KBM-7 (cell line): ENCODE measurements at places on chromosomes 5 and 9.

DNA sequence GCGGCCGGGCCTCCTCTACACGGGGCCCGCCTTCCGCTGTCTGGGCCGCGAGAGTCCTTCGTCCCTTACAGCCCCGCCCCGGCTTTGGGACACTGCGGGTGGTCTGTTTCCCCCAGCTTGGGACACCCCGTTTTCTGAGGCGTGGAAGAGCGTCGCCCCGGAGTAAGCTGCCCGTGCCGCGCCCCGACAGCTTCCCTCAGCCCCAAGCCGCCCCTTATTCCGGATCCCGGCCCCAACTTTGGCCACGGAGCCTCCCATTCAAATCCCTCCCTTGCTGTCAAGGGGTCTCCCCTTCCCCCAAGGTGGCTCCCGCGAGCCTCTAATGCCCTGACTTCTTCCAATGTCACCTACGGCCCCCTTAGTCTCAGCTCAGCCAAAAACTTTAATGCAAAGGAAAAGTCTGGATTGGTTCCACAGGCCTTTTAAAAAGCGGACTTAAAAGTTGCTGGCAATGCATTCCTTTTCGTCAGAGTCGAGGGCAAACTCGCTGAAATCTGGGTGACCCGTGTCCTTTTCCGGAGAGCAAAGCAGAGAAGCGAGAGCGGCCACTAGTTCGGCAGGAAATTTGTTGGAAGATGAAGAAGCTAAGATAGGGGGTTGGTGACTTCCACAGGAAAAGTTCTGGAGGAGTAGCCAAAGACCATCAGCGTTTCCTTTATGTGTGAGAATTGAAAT lies 19.8 kb downstream of the EXOSC2 start:
- peak; percentile 37 for DNase-seq

DNA sequence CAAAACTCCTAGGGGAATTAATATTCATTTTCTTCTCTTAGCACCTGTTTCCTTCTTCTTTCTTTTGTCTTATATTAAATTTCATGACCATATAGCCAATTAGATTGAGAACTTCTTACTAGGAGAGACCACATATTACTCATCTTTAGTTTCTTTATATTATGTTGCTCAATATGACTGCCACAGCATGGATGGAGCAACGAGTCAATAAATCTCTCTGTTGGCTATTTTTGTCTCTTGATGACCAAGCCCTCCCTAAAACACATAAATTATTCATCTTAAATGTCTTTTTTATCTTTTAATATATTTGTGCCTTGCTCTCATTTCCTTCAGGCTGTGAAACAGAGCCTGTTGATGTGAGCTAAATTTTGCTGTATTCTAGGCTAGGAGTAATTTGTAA lies 123.0 kb downstream of the ADAMTSL1 start:
- no peak for DNase-seq

GRCh38 chr5:147446523-147446922 lies 63.3 kb downstream of the DPYSL3 start:
- no peak for DNase-seq

DNA sequence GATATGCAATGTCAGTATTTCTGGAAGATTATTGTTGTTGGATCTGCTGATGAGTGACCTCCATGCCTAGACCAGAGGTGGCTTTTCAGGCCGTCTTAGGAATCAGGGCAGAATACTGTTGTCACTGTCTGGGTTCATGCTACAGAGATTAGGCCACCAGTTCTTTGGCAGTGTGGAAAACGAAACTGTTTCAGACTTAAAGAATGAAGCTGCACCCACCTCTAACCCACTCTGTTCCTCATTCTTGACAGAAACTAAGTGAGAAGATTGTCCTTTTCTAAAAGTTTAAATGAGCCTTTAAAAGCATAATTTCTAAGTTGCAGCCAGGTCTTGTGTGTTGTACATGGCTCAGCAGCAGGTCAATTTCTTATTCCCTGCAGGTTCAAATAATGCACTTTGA lies 444.3 kb downstream of the ENC1 start:
- no peak for DNase-seq
